ENCODE measurements at places on chromosomes 3 and 15.

GRCh38 chr3:37338500-37338899 lies 164.1 kb upstream of the LRRFIP2 start:
- no peak for DNase-seq

- no peak for DNase-seq
These were observed 19.3 kb upstream of the DPPA4 start for GRCh38 chr3:109356442-109357155.

DNA sequence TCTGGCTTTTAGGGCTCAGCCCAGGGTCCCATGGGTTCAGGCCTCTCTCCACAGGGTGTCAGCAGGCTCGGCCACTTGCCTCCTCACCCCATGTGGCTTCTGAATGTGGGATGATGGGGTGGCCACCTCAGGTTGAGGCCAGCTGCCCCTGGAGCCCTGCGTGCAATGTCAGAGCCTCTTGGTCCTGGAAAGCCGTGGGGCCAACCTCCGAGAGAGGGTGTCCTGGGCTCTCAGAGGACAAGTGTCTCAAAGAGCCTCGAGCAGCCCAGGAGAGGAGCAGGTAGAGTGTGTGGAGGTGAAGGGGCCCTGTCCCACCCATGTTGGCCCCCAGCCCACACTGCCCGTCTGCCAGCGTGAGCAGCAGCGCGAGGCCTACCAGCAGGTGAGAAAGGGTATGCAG lies 86.0 kb downstream of the PLXNA1 start:
- no peak for DNase-seq

- DNase-seq, result no peak
These were observed 227.4 kb upstream of the DCBLD2 start for GRCh38 chr3:99128725-99129505.

- DNase-seq, result no peak
These were observed 49.6 kb downstream of the SHQ1 start for GRCh38 chr3:72798552-72799195.

DNA sequence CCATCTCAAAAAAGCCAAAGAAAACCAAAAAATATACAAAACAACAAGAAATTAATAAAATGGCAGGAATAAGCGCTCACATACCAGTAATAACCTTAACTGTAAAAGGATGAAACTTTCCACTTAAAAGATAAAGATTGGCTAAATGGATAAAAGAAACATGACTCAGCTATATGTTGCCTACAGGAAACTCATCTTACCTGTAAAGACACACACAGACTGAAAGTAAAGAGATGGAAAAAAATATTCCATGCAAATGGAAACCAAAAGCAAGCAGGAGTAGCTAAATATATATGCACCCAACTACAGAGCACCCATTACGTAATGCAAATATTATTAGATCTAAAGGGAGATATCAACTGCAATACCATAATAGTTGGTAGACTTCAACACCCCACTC lies 49.7 kb downstream of the ADAM10 start:
- DNase-seq, result no peak

Measured in COR-L47 (cell line).